ENCODE measurements at places on chromosomes 4 and X.

GRCh38 chrX:46647251-46647650 lies 73.7 kb downstream of the CHST7 start:
- DNase-seq: no peak

GRCh38 chr4:34709564-34709963 lies 1534.8 kb downstream of the ARAP2 start:
- DNase-seq: no peak

DNA sequence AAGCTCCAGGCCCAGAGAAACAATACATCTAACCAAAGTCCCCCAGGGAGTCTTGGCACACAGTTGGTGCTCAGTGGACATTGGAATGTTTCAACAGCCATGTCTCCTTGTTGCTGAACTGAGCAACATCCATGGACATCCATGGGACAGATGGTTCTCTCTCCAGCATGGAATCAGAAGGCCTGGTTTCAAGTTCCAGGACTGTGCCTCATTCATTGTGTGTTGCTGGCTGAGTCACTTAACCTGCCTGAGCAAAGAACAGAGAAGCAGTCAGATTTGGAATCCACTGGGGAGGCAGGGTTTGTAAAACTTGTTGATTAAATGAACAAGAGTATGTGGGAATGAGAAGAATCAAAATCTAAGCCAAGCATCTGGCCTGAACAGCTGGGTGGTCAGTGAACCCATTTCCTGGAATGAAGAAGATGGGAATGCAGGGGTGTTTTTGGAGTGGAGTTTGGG lies 147.9 kb downstream of the CHIC2 start:
- no peak for DNase-seq

GRCh38 chr4:165879641-165880040 lies 6.6 kb downstream of the TLL1 start:
- no peak for DNase-seq

- DNase-seq: no peak
Measured at GRCh38 chr4:78518561-78518960, 33.0 kb upstream of the ANXA3 start.

DNA sequence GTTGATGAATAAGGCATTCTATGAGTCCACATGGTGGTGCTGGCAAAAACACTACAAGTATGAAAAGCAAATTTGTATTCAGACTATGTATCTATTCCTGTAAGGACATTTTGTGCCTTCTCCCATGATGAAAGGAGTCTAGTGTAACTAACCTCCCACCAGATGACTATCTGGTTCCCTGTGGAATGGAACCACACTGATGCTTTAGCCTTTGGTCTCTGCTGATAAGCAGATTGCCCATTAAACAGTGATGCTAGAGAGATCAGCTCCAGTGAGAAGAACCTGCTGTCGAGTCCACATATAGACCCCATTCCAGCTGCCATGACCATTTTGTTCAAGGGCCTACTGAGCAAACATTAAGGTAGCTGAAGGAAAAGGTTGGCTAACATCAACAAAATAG lies 10.5 kb upstream of the THOC2 start:
- DNase-seq: no peak

- no peak for DNase-seq
Measured at GRCh38 chr4:182695009-182695408, 222.2 kb downstream of the DCTD start.

GRCh38 chrX:136623396-136623795 lies 24.6 kb upstream of the CD40LG start:
- no peak for DNase-seq

GRCh38 chr4:31784558-31784957 lies 1064.4 kb downstream of the PCDH7 start:
- no peak for DNase-seq

- DNase-seq: no peak
Measured at GRCh38 chr4:87392183-87392582, 1.2 kb upstream of the HSD17B11 start.

DNA sequence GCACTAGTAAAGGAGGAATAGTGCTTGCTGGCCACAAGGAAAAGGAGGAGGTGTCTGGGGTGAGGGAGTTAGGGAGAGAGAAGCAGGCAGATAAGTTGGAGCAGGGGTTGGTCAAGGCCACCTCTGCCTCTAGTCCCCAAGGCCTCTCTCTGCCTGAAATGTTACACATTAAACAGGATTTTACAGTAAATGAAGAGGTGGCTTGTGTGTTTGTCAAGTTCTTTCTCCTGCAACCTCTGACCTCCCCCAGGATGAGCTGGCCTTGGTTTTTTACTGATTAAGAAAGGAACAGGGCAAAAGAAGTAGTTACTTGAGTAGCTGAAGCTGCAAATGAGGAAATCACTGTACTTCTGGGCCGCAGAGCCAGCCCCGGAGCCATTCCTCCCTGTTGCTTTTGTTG lies 2.0 kb downstream of the GJB1 start:
- no peak for DNase-seq

- no peak for DNase-seq
Measured at GRCh38 chr4:106914223-106914622, 121.9 kb downstream of the DKK2 start.

GRCh38 chr4:10303291-10303690 lies 153.9 kb downstream of the ZNF518B start:
- no peak for DNase-seq

DNA sequence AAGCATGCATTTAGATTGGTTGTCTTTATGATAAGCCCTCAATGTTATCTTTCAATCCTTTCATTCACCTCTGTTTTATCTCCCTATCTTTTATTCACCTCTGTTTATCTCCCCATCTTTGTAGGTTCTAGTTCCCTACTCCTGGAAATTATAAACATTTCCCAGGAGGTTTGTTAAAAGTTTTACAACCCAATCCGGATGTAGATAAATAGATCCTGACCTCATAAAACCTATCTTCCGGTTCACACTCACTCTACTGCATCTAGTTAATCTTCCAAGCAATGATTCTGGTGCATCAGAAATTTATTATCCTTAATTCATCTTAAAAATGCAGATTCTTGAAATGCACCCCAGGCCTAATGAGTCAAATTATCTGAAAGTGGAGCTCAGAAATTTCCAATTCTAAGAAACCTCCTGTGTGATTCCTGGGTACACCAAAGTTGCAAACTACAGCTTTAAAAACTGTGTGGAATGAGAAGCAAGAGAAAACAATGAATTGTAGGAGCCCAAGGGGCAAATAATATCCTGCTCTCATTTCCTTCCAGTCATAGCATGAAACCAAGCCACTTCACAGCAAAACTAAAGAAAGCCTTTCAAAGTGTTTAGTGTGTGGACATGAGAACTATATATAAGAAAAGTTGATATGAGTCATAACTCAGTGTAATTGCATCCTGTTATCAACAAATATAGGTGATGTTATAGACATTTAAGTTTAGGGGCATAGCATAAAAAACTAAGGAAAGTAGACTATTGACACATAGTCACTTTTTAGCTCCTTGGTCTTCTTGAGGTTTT lies 51.1 kb upstream of the UGT8 start:
- DNase-seq: no peak

DNA sequence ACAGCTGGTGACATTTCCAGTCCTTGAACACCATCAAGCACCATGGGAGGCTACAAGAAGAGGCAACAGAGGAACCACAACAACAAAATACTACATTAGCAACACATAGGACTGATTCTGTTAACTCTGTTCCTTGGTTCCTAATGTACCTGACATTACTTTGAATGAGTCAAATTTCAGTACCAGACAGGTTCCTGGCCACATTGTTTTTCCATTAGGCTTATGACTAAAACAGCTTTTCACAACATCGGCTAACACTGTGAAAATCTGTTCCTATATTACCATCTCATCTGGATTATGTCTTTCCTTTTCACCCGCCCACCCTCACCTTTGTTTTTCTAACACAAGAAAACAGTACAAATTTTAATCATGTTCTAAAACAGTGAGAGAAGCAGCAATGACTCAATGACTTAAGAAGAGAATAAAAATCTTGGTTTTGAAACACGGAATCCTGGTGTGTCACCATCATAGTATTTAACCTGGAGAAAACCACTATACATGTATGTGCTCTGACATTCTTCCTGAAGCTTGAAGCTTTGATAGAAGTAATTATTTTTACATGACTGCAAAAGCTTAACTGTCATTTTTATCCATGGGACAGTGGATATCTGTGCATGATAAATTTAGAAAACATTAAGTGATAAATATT lies 143.9 kb downstream of the SCFD2 start:
- no peak for DNase-seq

- DNase-seq: no peak
Measured at GRCh38 chrX:136679531-136679930, 31.6 kb downstream of the CD40LG start.

DNA sequence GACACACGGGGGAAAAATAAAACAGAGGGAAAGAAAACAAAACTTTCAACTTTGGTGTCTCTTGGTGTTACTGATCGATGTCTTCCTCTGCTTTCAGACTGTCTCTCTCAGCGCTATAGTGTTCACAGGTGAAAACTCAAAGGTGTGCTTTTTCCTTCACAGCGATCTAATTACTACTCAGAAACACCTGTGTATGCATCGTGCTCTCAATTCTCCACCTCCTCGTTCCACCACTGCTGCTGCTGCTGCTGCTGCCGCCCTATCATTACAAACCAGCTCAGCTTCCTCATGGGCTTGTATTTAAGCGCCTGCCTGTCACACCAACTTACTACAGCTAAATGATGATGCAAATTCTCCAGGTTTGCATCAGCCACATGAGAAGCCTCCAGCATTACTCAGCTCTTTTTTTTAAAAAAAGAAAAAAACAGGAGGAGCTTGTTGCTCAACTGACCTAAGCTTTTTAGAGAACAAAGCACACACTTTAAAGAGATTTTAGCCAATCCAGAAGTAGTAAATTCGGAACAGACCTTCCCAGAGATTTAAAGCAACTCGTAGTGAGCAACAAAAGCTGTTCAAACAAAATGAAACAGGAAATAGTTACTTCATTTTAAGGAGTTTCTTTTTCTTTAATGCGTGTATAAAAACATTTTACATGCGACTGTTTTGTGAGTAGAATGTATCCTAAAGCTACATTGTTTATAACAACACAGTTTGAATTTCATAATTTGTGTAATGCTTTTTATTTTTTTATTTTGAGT lies at the start of gene SLC7A11:
SLC7A11 (minus strand) TSS at position 274 of the 758 bp plus-strand sequence. CDS start 280 bp downstream, outside the sequence.
- DNase-seq: no peak

- DNase-seq: no peak
Measured at GRCh38 chr4:44916411-44916810, 190.1 kb upstream of the GNPDA2 start.

GRCh38 chr4:118968005-118968404 lies 79.4 kb downstream of the SYNPO2 start:
- DNase-seq: no peak

DNA sequence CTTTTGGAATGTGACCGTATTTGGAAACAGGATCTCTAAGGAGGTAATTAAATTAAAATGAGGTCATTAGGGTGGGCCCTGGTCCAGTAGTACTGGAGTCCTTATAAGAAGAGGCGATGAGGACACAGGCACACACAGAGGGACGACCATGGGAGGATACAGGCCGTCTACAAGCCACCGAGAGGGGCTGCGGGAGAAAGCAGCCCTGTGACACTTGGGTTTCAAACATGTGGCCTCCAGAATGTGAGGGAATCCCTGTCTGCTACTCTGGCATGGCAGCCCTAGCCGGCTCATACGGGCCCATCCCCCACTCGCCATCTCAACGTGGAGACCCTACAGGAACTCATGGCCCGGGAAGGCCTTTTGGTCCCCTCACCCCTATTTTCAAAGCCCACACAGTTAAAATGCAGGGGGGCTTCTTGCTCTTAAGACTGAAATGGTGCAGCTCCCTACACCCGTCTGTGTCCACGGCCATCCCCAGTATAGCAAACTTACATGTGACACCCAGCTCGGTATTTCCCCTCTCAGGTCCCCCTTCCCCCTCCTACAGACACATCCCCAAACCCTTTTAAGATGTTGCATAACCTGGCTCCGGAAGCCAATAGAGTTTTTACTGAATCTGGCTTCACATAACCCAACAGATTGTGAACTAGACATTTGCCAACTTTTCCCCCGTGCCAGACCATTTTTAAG lies 124.1 kb upstream of the TBL1X start:
- no peak for DNase-seq
